Left lung (tissue), 14 donors: ENCODE measurements at places on chromosomes 4 and X. TPM values are rescaled to one million over a fixed set of nuclear protein-coding genes. Genes with fewer than 3 reads are reported as not detected.

- no peak for DNase-seq
Observed at GRCh38 chr4:169594560-169595195, 17.7 kb downstream of the NEK1 start.

TMEM144 gene
- 4.7 TPM for polyA plus RNA-seq

GRCh38 chr4:8152090-8152864 is 6.3 kb downstream of the ABLIM2 start:
- DNase-seq, result no peak

- no peak for DNase-seq
Observed at GRCh38 chrX:55697381-55697780, 20.2 kb upstream of the RRAGB start.

- no peak for DNase-seq
Observed at GRCh38 chr4:3252480-3252828, 3.5 kb downstream of the MSANTD1 start.

- no peak for DNase-seq
Observed at GRCh38 chrX:53072418-53073114, 9.6 kb upstream of the TSPYL2 start.

DNA sequence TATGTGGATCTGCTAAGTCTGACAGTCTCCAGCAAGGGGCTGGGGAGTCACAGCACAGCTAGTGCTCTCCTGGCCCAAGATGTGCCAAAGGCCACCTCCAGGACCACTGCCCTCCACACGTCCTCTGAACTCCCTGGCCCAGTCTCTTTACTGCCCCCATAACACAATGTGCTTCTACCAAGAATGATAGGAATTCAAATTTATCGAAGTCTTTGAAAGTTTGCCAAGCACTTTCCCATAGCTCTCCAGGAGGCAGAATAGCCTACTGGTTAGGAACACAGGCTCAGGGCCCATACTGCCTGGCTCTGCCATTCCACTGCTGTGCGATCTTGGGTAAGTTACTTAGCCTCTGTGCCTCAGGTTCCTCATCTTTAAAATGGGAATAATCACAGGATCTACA is 86.7 kb downstream of the NHSL2 start:
- no peak for DNase-seq

DNA sequence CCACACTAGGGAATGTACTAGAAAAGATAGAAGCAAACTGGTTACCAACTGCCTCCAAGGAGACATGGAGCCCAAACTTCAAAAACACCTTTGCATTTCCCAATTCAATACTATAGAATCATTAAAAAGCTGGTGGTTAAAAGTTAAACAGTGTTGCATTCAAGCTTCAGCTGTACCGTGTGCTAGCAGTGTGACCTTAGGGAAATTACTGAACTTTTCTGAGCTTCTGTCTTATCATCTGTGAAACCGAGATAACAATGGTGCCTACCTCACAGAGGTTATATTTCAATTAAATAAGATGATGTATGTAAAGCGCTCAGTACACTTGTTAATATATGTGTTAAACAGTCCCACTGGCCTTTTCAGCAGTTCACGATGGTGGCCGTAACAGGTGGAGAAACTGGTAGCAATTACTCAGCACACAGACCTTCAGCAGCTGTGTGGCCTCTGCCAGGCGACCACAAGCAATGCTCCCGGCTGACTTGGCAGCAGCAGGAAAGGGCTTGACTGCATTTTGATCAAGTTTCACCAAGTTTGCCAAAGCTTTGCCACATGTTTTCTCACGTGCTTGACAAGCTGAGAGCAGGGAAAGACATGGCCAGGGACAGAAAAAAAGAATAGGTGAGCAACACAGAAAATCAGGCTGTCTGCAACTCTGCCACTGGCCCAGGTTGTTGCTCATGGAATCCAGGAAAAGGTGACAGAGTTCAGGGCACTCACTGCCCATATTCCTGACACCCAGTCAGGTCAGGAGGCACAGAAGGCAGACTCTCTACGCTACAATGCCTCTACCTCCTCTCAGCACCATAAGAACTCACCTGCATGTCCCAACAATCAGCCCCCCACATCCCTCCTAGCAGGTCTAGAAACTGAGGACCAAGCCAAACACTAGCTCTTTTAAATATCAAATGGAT is 72.1 kb downstream of the PARM1 start:
- no peak for DNase-seq

DNA sequence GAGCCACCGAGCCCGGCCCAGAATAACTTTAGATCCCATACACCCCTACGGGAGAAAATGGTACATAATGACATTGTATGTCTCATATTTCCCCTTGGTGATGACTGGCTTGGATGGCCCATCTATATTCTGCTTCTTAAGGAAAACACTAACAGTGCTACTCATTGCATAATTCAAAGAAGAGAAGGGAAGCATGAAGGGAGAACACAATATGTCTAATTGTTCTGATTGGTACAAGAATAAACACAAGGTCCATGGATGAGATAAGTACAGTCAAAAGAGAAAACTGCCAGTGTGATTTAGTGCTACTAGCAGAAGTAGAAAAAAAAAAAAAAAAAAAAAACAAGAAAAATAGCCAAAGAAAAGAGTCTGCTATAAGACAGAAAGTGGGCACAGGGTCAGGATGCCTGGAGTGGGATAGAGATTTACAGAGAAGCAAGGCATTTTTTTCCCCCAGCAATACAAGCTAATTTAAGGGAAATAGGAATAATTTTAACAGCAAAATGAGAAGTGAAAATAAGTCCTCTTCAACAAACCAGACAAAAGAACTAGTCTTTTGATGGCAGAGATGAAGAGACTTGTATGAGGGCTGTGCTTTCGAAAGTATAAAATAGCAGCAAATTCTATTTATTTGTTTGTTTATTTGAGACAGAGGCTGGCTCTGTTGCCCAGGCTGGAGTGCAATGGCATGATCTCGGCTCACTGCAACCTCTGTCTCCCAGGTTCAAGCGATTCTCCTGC is 96.5 kb upstream of the MAP3K15 start:
- no peak for DNase-seq

BCLAF3 gene
- 20.5 TPM for polyA plus RNA-seq

GRCh38 chr4:143336781-143337599 is at the start of gene GAB1:
Gene GAB1 (plus strand): TSS chr4:143336876. CDS start chr4:143337189, 313 bp downstream.
- DNase-seq, result peak; percentile 77

GRCh38 chr4:7429069-7429416 is 5.7 kb downstream of the PSAPL1 start:
- DNase-seq, result no peak

HSFX1 gene
- 2.4 TPM for polyA plus RNA-seq
